ENCODE measurements at places on chromosomes 12 and 14.

- no peak for DNase-seq
Measured at GRCh38 chr14:81144824-81145603, 75.7 kb downstream of the GTF2A1 start.

DNA sequence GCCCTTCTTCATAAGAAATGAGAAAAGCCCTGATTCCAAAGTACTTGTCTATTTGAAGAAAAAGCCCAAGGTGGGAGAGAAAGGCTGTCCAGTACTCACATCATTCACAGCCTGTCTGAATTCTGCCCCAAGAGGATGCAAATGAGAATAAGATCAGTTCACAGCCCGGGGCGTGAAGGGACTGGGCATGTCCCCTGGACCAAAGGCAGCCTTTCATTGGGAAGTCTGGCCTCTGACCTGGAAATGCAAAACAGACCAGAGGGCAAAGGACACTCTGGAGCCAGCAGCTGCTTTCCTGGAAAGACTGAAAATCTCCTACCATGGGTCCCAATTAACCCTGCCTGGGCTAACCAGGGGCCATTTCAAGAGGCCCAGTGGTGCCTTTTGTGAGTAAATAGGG is 191.2 kb upstream of the PELI2 start:
- no peak for DNase-seq

DNA sequence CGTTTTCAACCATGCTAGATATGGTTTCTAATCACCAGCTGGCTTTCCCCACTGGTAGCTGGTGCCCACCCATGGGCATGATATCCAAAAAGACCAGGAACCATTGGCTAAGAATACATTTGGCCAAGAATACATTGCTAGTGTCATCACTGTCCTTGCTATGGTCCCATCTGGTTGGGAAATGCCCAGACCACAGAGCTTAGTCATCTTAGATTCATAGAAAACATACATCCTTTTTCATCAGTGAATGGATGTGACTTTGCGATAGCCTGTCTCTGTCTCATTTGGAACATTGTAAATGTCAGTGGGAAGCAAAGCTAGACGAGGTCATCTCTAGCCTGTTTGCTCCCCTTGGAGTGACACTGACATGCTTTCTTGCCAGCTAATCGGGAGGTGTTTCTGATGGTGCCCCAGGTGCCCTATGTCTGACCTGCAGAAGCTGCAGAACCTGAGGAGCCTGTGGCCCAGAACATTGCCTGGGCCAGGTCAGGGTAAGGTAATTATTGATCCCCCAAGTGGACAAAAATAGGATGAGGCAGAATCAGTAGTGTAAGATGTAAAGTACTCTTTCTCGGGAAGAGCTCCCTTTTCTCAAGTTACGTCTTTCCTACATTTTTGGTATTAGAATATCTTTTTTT is 194.8 kb downstream of the SLC41A2 start:
- DNase-seq, result peak; percentile 66

DNA sequence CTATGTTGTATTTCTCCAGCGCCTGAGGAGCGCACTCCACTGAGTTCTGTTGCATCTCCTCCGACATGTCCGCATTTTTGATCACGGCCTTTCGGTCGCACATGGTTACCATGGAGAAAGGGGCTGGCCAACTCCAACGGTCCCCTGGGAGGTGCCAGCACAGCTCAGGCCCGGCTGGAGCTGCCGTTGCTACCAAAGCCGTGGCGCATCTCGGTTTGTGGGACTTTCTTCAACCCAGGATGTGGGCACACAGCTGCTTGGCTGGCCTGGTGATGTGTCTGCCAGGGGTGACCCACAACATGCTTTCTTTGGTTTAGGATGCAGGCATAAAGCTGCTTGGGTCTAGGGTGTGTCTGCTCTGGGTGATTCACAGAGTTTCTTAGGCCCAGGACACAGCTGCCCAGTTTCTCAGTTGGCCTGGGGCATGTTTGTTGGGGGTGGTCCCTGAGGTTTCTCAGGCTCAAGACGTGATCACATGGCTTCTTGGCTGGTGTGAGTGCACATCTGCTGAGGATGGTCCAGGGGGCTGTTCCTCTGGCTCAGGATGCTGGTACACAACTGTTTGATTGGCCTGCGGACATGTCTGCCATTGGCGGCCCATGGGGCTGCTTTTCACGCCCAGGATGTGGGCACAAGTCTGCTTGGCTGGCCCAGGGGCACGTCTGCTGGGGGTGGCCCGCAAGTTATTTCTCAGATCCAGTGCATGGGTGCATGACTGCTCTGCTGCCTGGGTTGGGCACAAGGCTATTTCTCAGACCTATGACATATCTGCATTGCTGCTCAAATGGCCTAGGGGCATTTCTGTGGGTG is 25.9 kb upstream of the GTF2A1 start:
- peak; percentile 9 for DNase-seq

DNA sequence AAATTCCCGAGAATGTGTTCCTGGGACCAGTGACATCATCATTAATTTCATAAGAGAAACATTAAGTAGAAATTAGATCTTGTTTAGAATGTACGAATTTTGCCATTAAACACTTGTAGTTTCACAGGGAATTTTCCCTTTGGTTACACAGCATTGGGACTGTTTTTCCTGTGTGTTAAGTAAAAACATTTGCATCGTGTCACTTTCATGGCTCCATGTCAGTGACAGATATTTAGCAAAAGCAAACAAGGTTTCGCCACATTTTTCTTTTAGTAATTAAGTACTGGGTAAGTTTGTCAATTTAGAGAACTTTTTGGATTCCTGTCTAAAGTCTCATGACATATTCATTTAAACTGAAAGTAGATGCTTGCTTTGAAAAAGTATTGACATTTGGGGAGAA is 45.5 kb upstream of the OVCH1 start:
- no peak for DNase-seq

DNA sequence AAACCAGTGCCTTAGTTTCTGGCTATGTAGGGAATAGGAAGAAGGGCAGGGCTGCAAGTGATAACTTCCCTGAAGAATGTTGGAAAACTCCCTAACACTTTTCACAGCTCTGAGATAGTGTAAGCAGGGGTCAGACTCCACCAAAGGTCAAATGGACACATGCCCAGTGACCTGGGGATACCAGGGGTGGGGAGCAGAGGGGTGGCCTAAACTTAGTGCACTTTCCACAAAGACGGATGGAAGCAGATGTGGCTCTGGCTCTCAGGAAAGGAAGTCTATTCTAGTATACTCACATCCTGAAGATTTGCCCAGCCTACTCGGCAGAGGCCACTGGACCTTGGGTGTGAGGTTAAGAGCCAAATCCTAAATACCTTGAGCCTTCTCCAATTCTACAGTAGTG is 285.8 kb downstream of the NUAK1 start:
- no peak for DNase-seq

DNA sequence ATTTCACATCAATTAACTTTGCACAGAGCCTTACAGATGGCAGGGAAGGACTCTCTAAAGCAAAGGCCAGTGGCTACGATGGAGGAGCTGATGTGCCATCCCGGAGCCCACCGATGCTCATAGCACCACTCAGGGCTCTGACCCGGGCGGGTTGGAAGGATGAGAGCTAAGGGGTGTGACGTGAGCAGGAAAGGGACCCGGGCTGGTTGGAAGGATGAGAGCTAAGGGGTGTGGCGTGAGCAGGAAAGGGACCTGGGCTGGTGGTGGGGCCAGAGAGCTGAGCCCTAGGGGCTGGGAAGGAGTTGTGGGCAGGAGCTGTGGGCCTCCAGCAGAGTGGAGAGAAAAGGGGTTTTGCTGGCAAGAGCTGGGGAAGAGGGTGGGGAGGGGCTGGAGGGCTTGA is 3.8 kb upstream of the FBRSL1 start:
- no peak for DNase-seq

DNA sequence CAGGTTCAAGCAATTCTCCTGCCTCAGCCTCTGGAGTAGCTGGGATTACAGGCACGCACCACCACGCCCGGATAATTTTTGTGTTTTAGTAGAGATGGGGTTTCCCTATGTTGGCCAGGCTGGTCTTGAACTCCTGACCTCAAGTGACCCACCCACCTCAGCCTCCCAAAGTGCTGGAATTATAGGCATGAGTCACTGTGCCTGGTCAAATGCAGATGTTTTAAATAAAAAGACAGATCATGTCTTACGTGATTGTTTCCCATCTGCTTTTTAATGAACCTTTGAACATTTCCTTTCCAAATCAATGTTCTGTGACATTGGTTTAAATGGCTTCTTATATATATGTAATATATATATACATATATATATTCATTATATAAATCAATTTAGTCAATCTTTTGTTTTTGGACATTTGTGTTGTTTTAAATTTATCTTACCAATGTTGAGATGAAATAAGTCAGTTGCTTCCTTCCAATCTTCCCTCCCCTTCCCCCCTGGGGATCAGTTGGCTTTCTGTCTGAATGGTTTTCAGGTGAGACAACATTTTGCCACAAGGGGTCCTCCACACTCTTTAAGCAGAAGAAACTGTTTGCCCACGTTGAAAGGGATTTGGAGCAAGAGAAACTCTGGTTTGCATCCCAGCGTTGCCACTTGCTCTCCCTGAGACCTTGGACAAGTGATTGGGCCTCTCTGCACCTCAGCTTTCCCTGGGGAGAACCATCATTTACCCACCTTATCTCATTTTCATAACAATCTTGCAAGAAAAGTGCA is 47.6 kb upstream of the RBM19 start:
- DNase-seq, result peak; percentile 1

GRCh38 chr14:45238988-45239387 is 14.0 kb downstream of the MIS18BP1 start:
- DNase-seq, result no peak

GRCh38 chr12:28227251-28227650 is 37.0 kb downstream of the CCDC91 start:
- DNase-seq, result no peak

GRCh38 chr14:23434488-23435222 is 805 bp downstream of the MYH7 start:
- DNase-seq, result no peak

DNA sequence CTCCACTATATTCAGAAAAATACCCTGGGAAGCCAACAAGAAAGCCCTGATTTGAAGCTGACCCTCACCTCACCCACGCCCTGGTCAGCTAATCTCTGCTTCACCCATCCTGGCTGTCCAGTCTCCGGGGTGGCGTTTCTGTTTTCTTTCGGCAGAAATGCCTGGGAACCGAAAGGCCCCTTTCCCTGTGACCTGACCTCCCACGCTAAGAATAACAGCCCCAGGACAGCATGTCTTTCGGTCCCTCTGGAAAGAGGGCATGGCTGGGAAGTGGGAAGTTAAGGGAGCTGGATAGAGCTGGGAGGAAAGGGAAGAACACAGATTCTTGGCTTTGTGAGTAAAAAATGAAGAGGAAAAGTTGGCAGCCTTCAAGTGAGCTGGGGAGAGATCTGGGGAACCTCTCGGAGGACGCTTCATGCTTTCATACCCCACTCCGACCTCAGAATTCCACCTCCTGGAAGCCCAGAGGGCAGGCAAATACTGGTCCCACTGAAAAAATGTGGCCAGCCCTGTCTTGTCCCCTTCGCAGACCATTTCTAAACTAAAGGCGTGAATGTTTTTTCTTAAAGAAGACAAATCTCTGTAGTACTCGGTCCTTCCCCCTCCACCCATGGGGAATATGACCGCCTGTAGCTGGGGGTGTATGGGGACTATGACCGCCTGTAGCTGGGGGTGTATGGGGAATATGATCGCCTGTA is 163.0 kb upstream of the FKBP4 start:
- no peak for DNase-seq

DNA sequence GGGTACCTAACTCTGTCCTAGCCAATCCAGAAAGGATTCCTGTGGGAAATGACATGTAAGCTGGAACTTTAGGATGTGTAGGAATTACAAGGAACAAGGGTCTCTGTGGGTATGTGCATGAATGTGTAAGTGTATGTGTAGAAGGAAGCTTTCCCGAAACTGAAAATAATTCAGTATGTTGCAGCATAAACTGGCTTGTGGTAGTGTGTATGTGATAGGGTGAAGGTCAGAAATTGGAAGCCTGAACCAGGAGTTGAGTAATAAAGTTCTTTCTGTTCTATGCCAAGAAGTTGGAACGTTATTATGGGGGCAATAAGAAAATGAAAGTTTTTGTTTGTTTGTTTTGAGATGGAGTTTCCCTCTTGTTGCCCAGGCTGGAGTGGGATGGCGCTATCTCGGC is 323.1 kb upstream of the KITLG start:
- no peak for DNase-seq

- DNase-seq, result peak; percentile 45
Measured at GRCh38 chr14:77040741-77041653, 12.5 kb upstream of the IRF2BPL start.

GRCh38 chr12:14902465-14902864 is 16.8 kb upstream of the MGP start:
- DNase-seq, result no peak

- DNase-seq, result no peak
Measured at GRCh38 chr14:102280376-102280962, 24.5 kb downstream of the MOK start.

DNA sequence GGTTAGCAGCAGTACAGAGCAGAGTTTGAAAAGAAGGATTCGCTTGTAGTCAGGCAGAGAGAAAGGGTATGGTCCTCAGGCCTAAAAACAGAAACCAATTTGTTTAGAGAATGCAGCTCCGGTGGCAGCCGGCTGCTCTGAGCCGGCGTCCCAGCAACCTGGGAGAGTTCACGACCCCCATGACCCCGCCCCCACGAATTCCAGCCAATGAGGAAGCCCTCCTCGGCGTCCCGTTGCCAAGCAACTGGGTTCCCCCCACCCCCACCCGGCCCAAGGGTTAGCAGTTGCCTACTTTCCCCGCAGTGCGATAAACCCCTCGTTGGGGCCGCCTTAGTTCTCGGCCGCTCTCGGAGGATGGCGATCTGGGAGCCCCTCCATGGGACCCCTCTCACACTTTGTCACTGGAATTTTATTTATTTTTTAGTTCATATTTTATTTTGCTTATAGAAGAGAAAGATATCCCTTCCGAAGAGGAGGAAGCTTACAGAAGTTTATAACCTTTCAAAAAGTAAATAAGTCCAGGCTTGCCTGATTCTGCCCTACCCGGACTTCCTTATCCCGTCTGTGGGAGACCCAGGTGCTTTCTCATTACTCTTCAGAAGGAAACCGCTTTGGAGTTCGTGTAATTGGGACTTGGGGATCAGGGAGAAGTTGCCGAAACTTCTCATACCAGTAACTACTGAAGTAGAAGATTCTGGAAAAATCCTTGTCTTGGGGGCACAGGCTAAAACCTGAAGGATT is at the start of gene CCDC60:
TSS of gene CCDC60 (plus strand) at position 300 of the 741 bp plus-strand sequence. CDS start 448 bp downstream, outside the sequence.
- DNase-seq, result no peak

DNA sequence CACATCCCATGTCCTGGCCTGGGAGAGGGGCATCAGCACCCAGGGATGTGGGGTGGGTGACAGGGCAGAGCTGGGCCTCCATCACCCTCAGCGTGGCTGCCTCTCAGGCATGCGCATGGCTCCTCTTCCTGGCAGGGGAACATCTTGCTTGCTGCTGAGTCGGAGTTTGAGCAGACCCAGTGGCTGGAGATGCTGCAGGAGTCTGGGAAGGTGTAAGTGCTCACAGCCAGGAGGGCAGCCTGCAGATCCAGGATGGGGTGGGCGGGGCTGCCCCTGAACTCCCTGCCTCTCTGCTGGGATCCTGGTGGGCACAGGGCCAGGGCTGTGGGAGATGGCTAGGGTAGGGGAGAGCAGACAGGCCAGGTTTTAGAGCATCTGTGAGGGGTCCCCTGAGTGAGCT is 16.2 kb downstream of the PLEKHD1 start:
- no peak for DNase-seq

GRCh38 chr12:109738878-109739665 is 25.4 kb downstream of the FAM222A start:
- DNase-seq, result no peak

Measured in activated CD4-positive, alpha-beta T cell treated with anti-CD3 and anti-CD28 coated beads, Interleukin-2, Interleukin-6, amounts not matched to agents 100 ng/mL and 50 ng/mL, durations not matched to agents 16 hours and 8 hours (primary cell).